NCI-H524 (cell line): ENCODE measurements at places on chromosomes 16 and 17.

DNA sequence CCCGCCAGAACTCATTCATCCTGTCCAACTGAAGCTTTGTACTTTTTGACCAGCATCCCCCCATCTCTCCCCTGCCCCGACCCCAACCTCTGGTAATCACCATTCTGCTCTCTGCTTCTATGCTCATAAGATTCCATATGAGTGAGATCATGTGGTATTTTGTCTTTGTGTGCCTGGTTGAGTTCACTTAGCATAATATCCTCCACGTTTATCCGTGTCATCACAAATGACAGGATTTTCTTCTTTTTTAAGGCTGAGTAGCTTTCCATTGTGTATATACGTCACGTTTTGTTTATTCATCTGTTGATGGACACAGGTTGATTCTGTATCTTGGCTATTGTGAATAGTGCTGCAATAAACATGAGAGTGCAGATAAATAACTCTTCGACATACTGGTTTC lies 278.9 kb downstream of the SNX29 start:
- DNase-seq: no peak

GRCh38 chr16:86294535-86295196 lies 215.7 kb upstream of the FOXF1 start:
- no peak for DNase-seq

- DNase-seq: peak; percentile 100
Measured at GRCh38 chr17:79465011-79465680, 145.7 kb downstream of the RBFOX3 start.

DNA sequence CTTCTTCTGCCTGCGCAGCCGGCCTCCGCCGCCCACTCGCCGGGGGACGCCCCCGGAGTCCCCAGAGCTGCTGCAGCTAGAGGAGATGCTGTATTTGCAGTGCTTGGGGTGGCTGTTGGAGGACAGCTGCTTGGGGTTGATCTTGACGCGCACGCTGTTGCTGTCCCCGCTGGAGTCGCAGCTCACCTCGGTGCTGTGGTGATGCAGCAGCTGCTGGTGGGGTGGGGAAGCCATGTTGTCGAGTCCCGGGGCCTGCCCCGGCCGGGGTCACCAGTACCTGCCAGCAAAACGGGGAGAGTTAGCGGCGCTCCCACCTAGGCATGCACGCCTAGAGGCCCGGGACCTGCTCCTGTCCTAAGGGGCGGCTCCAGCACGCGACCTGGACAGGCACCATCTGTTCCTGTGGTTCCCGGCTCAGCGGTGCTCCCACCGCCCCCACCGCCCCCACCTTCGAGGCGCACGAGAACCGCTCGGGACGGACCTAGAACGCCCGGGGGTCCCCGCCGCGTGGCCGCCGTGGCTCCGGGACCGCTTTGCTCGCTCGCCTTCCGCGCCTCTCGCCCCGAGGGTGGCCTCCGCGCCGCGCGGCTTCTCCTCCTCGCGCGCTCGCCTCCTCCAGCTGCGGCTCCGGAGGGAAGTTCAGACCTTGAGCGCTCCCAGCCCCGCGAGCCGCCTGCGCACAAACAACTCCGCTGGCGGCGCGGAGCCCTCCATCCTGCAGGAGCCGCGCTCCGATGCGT lies 863 bp downstream of the ADCY9 start:
- DNase-seq: peak; percentile 70

DNA sequence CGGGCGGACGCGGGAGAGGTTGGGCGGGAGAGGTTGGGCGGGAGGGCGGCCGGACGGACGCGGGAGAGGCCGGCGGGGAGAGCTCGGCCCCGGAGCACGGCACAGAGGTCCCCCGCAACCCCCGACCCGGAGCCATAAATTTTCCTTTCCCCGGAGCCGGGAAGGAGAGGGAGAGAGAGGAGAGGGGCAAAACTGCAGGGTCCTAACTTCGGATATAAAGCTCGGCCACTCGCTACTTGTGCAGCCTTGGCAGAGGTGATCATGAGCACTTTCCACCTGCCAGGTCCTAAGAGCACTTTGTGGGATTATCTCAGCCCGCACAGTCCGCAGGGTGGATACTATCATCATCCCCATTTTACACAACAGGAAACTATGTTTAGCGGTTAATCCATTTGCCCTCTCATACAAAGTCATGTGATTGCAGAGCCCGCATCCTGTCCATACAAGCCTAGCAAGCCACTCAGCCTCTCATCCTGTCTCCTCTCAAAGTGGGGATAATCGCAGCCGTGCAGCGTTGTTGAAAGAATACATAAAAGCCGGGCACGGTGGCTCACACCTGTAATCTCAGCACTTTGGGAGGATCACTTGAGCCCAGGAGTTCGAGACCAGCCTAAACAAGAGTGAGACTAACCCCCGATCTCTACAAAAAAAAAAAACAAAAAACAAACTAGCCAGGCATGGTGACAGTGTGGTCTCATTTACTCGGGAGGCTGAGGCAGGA lies 780 bp upstream of the DCAKD start:
- DNase-seq: peak; percentile 78

- DNase-seq: no peak
Measured at GRCh38 chr17:47207143-47208067, 1.7 kb upstream of the MYL4 start.

DNA sequence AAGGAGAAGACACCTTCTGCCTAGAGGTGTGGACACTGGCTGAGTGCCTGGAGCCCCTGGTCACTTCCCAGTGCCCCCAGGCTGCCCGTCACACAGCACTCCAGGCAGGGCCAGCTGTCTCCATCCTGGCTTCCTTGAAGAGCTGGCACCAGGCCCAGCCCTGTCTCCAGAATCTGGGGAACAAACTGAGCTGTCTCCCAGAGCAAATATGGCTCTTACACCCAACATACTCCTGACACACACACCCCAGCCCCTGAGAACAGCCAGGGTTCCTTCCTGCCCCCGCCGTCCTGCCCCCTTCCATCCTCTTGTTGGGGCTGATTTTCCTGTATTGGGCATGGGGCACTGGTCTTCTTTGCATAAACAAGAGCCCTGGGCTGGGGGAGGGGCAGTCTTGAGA lies 9.1 kb downstream of the NHERF1 start:
- DNase-seq: peak; percentile 84

DNA sequence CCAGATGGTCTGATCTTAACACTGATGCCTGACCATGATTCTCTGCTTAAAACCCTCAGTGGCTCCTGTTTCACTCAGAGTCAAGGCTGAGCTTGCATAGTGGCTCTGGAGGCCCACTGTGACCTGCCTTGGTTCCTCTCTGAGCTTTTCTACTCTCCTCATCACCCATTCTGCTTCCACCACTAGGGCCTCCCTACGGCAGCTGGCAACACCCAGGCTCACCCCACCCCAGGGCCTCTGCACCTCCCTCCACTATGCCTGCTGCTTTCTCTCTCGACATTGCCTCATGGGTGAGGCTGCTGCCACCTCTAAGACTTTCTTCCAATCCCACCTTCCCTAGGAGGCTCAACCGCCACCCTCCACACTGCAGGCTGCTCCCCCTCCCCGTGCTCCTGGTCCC lies 127.6 kb downstream of the IRX3 start:
- DNase-seq: no peak

DNA sequence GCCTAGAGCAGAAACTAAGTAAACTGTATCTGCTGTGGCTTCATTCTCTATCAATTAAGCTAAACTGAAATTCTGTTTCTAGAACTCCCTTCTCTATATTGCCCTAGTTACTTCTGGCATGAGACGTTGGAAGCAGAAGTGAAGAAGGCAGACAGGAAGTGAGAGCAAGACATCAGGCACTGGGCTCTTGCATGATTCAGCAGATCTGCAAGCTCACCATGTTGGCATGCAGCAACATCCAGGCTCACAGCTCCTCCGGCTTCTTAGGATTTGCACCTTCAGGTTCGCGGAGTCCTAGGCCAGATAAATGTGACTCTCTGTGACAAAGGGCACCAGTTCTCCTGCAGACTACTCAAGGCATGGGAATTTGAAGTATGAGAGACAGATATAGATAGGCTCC lies 148.3 kb downstream of the CDH8 start:
- DNase-seq: no peak

- no peak for DNase-seq
Measured at GRCh38 chr16:65119901-65120401, 1.9 kb downstream of the CDH11 start.

- DNase-seq: no peak
Measured at GRCh38 chr16:4972938-4973587, 14.9 kb downstream of the SEC14L5 start.

GRCh38 chr16:30472328-30472942 lies at the start of gene ITGAL:
ITGAL (plus strand) TSS chr16:30472742; CDS start chr16:30472838, 96 bp downstream.
- DNase-seq: no peak

DNA sequence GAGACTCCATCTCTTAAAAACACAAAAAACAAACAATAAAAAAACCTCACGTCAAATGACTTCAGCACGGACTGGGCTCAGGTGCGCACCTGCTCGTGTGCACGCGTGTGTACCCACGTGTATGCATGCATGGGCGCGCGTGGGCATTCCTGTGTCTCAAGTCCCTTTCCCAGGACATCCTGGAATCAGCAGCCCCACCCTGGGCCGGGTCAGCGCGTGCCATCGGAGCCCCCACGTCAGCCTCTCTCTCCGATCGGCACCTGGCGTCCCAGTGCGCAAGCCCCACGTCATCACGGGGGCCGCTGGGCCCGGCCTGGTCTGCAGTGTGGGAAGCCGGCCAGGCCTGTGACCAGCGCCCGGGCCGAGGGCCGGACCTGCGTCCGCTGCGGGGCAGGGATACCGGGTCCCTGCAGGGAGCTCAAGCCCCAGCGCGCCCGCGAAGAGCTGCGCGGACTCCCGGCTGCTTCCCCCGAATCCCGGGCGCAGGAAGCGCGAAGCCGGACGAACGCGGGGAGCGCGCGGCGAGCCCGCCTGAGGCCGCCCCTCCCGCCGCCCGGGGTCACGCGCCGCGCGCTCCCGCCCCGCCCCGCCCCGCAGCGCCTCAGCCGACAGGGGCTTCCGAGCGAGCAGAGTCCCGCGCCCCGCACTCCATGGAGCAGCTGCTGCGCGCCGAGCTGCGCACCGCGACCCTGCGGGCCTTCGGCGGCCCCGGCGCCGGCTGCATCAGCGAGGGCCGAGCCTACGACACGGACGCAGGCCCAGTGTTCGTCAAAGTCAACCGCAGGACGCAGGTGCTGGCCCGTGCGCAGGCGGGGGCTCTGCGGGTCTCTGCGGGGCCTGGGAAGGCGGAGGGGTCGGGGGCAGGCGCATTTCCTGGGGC lies at the start of gene FN3K:
FN3K (plus strand) TSS at position 629 of the 880 bp plus-strand sequence; CDS start at position 651, 22 bp downstream.
- no peak for DNase-seq

DNA sequence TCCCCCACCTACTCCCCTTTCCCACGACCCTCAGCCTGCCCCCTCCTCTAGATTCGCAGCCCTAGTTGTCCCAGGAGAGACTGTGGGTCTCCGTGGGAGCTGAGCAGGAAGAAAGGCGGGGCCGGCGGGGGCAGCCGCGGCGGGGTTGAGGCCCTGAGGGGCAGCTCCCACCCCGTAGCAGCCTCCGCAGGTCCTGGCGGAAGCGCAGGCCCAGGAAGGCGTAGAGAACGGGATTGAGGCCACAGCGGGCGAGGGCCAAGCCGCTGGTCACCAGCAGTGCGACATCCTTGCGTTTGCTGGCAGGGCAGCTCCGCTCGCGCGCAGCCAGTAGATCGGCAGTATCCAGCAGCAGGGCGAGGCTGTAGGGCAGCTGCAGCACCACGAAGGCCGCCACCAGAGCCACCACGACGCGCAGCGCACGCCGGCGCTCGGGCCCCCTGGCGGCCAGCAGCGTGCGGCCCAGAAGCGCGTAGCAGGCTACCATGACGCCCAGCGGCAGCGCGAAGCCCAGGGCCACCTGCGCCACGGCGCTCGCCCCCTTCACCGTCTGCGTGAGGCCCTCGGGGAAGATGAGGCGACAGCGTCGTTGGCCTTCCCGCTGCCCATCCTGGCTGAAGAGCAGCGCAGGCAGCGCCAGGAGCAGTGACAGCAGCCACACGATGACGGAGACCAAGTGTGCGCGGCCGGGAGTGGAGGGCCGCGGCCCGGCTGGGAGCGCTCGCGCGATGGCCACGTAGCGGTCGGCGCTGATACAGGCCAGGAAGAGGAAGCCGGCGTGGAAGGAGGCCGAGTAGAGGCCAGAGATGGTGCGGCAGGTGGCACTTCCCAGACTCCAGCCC lies 1.9 kb downstream of the CCR10 start:
- DNase-seq: peak; percentile 27
